ENCODE measurements at places on chromosomes 6 and 20.

- peak; percentile 50 for DNase-seq
Observed at GRCh38 chr6:107509506-107509905, 19.6 kb downstream of the SOBP start.

- no peak for DNase-seq
Observed at GRCh38 chr6:81896525-81897503, 144.3 kb upstream of the TENT5A start.

DNA sequence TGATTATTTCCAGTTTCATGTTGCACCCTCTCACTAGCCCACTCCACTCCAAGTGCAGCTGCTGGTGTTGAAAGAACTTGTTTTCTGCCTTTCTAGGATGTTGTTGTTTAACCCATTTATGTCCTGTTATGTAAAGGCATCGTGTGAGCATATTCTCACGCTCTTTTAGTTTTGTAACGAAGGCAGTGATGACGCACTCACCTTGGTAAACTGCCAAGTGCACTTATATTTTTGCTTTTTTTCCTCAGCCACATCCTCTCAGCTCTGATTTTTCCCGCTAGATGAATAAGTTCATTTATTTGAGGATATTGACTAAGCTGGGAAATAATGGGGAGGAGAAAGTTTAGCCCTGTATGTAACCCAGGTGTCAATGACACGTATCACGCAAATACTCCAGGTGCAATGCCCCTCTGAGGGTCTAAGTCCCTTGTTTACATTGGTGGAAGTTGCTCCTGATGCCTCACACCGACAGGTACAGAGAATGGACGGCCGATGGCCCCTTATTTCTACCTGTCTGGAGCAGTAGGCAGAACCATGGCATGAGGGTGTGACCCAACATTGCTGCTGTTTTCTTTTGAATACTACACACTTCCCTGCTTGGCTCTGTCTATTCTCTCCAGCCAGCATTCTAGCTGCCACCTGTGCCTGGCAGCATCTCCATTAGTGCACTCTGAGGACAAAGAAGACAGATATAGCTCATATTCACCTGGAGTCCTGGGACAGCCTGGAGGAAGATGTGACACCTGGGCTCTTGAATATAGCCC lies 132.7 kb upstream of the SLC24A3 start:
- no peak for DNase-seq

DNA sequence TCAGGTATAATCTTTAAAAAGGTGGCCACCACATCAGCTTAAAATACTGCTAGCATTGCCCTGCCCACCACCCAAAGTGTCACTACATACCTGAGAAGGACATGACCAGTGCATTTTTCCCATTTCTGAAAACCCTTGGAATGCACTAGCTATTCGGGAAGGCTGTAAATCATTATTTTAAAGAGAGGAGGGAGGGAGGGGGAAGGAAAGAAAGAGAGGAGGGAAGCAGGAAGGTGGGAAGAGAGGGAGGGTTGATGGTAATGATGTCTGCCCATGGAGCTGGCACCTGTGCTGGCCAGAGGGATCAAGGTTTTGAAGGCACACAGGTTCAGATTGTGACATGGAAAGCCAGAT lies 32.4 kb downstream of the VAPB start:
- DNase-seq: no peak

DNA sequence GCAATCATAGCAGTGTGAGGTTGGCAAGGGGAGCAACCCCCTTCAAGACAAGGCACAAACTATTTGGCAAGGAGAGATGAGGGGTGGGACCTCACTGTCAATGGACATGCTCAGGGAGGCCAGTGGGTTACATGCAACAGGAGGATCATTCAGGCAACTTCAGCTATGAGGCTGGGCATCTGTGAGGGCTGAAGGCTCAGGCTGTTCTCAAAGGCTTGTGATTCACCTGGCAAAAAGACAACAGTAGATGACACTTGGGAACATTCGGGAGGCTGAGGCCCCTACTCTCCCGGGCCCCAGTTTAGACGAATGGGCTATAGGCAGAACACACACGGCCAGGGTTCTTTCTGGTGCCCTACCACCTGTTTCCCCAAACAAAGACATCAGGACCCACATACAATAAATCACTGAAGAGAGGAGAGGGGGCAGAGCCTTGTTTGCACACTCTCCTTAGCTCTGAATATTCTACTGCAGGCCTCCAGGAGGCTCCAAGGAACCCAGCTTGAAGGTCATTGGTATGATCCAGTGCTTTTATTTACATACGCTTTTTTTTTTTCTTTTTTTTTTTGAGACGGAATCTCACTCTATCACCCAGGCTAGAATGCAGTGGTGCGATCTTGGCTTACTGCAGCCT lies 7.9 kb downstream of the TUBB start:
- DNase-seq: peak; percentile 36

DNA sequence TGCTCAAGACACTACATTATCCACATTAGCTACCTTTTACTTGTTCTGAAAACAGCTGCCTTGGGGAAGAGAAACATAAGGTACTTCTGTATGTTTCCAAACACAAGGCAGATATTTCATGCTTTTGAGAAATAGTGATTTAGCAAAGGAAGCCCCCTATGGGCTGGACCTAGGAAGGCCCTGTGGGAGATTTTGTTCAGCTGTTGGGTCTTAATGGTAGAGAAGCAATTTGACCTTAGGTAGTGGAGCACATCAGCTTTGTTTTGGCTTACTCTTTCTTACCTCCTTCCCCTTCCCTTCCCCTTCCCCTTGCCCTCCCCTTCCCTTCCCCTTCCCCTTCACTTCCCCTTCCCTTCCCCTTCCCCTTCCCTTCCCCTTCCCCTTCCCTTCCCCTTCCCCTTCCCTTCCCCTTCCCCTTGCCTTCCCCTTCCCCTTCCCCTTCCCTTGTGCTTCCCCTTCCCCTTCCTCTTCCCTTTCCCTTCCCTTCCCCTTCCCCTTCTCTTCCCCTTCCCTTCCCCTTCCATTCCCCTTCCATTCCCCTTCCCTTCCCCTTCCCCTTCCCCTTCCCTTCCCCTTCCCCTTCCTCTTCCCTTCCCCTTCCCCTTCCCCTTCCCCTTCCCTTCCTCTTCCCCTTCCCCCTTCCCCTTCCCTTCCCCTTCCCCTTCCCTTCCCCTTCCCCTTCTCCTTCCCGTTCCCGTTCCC lies 84.6 kb downstream of the ANKS1A start:
- DNase-seq: no peak

DNA sequence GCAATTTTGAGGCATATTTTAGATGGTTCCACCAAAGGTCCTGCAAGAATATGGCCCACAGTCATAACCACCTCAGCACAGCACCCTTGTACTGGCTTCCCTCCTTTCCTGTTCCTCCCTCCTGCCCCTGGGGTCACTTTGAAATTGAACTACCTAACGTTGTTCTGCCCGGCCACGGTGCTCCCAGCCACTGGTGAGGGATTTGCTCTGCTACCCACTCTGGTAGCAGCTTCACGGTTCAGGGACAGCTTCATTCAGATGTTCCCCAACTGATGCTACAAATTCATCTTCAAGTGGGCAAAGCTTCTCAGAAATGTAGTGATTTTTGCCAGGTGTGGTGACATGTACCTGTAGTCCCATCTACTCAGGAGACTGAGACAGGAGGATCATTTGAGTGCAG lies 7.9 kb upstream of the NELFCD start:
- DNase-seq: no peak

DNA sequence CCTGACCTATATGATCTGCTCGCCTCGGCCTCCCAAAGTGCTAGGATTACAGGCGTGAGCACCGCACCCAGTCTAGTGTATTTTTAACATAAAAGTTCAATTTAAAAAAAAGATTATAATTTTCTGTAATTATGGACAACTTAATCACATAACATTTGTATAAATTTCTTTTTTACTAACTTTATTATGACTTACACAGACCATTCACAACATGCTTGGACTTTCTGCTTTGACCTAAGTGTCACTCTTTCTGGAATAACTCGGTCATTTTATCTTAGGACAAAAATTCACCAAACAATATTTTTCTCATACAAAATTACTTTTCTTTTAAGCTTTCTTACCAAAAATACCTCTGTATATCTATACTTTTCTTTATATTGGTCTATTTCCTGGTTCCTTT lies 15.4 kb upstream of the IL22RA2 start:
- DNase-seq: no peak

GRCh38 chr6:1322696-1323219 lies 10.9 kb downstream of the FOXQ1 start:
- DNase-seq: peak; percentile 84

DNA sequence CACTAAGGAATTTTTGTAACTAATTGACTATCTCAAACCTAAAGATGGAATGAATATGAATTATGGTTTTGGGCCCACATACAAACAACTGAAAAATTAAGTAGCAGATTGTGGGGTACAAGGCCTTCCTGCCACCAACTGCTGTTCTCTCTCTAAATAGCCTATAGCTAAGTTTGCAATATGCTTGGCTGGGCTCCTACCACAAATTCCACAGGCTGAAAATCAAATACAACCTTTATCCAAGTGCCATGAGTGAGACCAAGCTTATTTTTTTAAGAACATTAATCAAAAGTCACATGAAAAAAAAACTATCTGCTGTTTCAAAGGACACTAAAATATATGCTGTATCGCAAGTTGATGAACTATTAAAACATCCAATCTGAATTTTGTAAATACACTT lies 52.1 kb downstream of the TENT5A start:
- peak; percentile 24 for DNase-seq

GRCh38 chr6:44381739-44382138 lies 5.8 kb upstream of the CDC5L start:
- peak; percentile 7 for DNase-seq

DNA sequence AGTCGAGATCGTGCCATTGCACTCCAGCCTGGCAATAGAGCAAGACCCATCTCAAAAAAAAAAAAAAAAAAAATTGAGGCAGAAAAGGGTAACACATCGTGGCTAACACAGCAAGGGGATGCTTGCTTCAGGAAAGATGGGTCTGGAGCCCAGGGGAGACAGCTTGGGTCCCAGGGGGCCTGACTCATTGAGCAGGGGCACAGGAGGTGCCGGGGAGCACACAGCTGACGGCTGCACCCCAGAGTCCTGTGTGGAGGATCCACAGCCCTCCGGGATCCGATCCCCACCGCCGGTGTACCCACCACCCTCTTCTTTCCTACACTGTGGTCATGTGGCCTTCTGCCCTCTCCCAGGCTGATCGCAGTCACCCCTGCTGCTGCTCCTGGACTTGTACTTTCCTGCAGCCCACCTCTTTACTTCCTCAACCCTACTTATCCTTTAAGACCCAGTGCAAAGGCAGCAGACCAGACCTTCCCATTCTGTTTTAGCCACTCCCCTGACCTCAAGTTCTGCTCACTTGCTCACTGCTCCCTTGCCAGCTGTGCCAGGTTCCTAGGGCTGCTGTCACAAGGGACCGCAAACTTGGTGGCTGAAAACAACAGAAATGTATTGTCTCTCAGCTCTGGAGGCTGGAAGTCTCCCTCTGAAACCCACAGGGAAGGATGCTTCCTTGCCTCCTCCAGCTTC lies 17.6 kb upstream of the EZR start:
- DNase-seq: no peak

DNA sequence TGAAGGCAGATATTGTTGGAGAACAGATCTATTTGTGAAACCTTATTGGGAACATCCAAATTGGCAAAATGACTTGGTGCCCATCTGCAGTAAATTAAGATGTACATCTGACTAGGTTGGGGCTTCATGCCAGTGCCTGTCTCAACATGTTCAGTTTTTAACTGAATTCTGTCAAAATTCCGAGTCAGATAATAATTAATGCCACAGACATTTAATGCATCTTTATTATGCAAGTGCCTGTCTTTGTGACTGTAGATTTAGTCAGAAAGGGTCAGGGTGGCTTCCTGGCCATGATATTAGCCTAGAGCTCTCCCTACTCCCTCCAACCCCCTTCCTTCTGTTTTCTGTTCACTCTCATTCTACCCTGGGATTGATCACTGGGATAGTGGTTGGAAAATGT lies 199.3 kb upstream of the FLRT3 start:
- peak; percentile 25 for DNase-seq

DNA sequence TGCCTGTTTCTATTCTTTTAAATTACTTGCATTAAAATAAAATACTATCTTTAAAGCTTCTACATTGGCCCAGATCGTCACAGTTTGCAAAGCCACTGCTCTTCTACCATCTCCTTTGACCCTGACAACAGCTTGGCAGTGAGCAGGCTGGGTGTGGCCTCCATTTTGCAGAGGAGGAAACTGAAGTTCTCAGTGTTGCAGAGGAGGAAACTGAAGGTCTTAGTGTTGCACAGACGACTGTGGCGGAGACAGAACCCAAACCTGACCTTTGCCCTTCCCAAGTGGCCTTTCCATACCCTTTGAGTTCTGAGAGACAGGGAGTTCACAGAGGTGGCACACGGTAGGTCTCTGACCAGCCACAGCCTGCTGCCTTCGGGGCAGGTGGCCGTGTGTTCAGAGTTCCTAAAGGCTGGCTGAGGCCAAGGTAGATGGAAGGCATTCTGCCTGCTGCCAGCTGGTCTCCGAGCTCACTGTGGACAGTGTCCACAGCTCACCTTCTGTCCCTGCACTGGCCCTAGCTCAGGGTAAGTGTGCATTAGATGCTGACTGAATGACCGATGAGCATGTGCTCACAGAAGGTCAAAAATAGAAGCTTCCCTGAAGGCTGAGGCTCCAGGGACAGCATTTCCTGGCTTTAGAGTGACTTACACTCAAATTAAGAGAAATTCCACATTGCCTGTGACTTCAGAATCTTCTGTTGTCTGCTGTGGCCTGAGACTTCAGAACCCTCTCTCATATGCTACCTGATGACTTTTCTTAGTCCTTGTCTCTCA lies 113.5 kb upstream of the SLC24A3 start:
- no peak for DNase-seq

GRCh38 chr6:40232698-40233097 lies 298.4 kb upstream of the MOCS1 start:
- no peak for DNase-seq

DNA sequence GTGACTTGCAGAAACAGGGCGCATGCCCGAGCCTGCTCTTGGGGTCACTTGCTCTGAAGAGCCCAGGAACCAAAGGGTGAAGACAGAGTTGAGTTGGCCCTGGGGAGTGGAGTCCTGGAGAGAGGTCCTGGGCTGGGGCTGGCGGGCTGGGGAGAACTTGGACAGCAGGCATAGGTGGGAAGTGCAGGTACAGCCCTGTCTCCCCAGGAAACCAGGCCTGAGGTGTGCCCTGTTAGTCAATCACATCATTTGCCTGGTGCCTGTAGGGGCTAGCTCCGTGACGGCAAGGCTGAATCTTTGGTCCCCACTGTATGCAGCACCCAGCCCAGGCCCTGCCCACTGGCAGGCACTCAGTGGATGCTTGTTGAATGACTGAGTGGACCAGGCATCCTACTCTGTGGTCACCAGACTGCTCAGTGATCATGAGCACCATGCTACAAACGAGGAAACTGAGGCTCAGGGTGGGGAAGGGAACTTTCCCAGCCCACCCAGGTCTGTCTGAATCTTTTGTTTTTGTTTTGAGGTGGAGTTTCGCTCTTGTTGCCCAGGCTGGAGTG lies 15.6 kb upstream of the NOL4L start:
- no peak for DNase-seq

DNA sequence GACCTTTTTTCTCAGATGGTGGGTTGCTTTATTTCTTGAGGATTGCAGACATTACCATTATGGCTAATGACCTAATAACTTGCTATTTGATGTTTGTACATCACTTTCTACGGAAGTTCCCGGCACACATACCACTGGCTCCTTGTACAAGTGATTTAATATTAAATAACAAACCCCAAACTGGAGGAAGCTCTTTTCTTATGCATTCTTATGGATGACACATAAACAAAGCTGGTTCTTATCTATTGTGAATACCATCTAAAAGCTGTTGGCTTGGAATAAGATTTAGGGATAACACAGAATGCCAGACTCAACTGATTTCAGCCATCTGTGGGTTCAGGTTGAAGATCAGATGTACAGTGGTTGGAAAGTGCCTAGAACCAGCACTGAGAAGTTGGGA lies 272.6 kb downstream of the TSHZ2 start:
- no peak for DNase-seq

Data from adipocyte (in vitro differentiated cells).